ENCODE measurements at places on chromosomes 1 and 21.

DNA sequence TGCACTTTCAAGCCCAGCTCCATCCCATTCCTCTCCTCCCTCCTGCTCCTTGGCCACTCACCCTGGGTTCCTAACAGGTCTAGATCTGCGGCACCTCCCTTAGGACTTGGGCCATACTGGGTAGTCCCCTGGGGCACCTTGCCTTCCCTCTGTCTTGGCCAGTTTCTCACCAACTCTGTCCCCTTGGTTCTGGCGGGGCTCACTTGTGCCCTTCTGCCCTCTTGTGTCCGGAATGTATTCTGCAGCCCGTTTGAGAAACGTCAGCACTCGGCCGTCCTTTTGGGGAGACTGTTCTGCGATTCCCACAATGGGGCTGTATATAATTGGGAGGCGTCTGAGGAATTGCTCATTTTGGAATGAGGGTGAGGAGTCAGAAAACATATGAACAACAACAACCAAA lies 162.4 kb downstream of the ZSCAN20 start:
- peak; percentile 42 for DNase-seq

GRCh38 chr1:225917536-225917935 lies 6.5 kb downstream of the PYCR2 start:
- no peak for DNase-seq

DNA sequence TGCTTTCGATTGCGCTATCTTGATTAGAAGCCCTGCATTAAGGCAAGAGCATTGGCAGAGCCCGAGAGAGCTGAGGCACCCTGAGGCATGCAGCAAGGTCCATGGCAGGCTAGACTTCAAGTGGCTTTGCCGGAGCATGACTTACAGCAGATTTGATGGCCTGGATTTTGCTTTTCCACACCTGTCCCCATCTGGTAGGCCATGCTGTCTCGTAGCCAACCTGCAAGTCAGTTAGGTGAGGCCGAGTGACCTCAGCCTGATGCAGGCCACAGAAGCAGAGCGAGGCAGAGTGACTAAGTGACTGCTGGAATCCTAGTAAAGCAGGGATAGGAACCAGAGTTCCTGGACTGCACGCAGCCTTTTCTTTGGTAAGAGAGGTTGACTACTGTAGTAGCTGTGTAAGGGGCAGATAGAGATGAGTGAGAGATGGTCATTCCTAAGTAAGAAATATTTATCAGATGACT lies 148.9 kb downstream of the PBX1 start:
- peak; percentile 78 for DNase-seq

- no peak for DNase-seq
Observed at GRCh38 chr1:3807769-3808168, 11.5 kb upstream of the LRRC47 start.

- no peak for DNase-seq
Observed at GRCh38 chr1:92883297-92883696, 51.5 kb downstream of the RPL5 start.
